ENCODE measurements at places on chromosomes 3 and 15. TPM values are rescaled to one million over a fixed set of nuclear protein-coding genes. Genes with fewer than 3 reads are reported as not detected.

- no peak for DNase-seq
These were observed 118.5 kb upstream of the LIPC start for GRCh38 chr15:58313304-58313703.

DNA sequence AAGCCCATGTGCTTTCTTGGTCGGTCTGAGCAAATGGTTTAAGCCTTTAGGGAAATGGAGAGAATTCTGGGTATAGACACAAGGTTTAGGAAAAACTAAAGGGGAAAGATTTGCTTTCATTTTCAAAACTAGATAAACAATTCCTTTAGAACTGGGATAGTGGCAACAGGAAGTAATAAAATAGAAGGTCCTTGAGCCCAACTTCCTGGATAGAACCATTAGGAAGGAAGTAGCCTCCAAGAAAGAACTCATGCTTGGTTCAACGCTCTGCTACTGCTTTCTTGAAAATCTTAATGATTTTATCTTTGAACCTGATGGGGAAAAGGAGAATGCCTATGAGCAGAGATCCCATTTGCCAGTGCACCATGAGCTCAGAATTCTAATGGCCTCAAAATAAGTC is 147.0 kb upstream of the THRB start:
- no peak for DNase-seq

GRCh38 chr15:92661956-92662355 is 6.4 kb upstream of the FAM174B start:
- DNase-seq = no peak

DNA sequence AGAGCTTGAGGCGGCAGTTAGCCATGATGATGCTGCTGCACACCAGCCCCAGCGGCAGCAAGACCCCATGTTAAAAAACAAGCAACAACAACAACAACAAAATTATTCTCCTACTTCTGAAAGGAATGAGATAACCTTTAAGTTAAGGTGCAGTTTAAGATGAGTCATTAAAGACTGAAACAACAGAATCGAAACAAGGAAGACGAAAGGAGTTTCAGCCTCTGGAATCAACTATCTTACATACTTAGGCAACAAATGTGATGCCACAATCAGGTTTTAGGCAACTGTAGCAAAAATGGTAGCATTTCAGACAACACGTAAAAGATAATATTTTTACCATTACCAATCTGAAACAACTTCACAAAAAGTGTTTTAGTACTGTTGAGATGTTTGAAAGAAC is 12.2 kb downstream of the SCAANT1 start:
- DNase-seq = no peak

DNA sequence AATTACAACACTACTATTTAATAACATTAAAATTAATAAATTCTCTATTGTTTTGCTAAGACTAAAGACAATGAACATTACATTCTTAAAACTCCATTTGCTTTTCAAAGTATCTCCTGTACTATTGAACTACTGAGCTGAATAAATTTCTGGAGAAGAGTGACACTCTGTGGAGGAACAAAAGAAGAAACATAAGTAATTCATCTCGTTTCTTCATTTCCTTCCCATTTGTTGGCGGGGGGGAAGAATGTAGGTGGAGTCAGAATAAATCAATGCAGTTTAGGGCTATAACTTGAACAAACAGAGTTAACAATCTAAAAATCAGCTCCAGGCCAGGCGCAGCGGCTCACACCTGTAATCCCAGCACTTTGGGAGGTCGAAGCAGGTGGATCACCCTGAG is 32.7 kb downstream of the EFHB start:
- DNase-seq = no peak

DNA sequence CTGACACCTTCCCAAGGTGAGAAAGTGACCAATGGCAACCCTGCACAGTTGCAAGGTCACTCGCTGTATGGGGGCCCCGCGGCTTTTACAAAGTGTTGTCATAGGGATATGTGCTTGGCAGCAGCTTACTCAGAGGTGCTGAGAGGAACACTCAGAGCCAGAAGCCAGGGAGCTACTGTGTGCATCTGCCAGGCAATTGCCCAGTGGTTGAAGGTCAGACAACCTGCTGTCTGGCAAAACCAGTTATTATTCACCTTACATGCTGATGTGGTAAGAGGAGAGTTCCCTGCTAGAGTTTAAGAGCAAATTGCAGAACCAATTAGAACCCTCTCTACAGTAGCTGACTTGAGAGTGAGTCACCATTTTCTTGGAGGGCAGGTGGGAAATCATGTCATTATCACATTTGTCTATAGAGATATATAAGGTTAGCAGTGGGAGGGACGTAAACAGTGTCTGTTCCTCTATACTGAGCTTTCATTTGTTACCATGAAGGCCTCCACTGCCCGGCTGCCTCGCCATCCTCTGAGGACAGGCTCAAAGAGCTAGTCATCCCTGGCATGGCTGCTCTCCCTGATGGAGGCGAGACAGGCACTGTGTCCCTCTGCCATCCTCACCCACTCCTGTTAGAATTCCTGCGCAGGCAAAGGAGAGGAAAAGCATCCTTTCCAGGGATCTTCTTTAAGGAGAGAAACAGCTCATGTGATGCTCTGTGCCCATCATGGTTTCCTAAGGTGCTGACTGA is 274.4 kb downstream of the PLCL2 start:
- no peak for DNase-seq

- DNase-seq = no peak
These were observed 52.8 kb upstream of the GRM7 start for GRCh38 chr3:6807967-6808588.

DNA sequence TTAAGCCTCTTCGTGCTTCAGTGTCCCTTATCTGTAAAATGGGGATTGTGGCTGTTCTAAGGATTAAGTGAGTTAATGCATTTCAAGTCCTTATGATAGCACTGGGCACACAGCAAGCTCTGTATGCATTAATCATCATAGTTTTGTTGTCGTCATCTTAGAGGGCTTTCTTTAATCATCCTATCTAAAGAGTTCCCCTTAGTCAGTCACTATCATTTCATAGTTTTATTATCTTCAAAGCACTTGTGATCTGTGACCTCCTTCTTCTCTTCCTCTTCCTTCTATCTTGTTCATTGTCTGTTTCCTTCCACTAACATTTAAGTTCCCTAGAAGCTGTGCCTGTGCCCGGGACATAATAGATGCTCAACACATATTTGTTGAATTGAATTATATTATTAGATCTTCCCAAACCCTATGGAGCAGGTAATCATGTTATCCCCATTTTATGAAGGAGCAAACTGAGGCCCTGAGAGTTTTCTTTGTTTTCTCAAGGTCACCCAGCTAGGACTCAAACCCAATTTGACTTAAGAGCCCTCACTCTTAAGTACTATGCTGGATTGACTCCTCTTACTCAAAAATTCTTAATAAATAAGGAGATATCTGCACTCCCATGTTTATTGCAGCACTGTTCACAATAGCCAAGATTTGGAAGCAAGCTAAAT is 24.1 kb downstream of the DUOX2 start:
- DNase-seq = no peak

DNA sequence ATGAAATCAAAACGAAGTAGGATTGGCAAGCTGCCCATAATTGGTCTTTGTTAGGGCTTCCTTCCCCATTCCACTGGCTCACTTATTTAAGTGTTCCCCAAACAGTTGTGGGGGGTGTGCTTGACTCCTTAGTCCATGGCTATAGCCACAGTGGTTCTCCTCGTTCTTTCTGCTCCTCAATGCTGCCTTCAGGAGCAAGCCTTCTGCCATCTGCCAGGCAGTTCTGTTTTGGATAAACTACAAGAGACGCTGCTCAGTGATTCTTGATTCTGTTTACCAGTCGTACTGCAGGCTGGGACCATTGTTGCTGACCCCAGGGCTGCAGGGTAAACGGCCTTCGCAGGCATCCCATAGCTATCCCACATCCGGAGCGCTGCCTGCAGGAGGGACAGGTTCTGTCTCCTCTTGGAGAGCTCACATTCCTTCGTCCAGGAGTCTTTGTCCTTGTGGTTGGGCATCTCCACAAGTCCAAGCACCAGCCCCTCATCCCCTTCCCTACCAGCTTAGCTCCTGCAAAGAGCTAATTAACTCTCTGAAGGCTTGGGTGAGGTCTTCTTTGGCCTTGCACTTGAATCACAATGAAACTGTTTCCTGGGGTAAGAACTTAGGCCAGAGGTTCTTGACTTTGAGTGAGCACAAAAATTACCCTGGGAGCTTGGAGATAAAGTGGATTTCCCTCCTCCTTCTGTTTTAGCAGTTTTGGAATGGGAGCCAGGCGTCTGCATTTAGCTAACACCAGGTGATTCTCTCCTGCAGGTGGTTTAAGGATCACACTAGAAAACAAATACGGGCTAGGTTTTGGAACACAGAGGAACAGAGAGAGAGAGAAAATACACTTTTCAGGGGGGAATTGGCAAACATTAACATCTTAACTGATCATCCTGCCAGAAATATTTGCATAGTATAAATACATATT is 114.9 kb downstream of the SV2B start:
- DNase-seq = no peak

- no peak for DNase-seq
These were observed 53.1 kb downstream of the FSIP1 start for GRCh38 chr15:39729500-39729899.

DNA sequence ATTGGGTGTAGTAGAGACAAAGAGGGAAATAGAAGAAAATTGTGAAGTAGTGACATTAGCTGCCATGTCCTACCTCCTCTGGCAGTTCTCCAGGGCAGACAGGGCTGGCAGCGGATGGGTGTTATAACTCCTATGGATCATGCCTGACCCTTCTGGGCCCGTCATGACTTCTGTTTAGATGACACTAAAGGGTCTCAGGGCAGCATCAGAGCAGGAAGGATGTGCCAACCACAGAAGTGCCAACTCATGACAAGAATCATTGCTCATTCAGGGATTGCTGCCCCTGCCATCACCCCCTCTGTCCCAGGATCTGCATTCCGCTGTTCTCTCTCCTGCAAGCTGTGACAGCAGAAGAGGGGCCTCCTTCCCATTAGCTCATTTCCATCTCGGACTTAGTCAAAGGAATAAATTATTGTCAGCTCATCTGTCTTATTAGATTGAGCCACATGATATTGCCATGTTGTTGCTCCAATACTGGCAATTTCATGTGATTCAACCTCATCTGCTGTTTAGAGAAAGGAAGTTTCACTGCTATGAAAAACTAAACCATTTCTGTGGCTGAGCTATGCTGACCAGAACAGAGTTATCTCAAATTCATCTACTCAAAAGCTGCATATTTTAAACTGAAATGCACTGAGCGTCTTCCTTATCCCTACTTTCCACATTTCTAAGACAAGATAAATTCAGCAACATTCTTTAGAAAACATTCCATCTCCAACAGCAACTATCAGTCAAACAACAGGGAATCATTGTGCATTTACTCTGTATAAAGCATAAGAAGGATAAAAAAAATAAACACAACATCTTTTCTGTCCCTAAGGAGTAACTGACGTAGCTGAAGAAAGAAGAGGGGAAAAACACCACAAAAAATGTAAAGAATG is 271.6 kb downstream of the FHIT start:
- DNase-seq = no peak

GRCh38 chr15:93417631-93418030 is 328.6 kb upstream of the RGMA start:
- DNase-seq = no peak

Gene GOLGA6B
- not detected for total RNA-seq

Gene TRANK1
- total RNA-seq = 16.6 TPM

Gene TEX55
- not detected for total RNA-seq

Gene CACNA2D3
- total RNA-seq = 2.3 TPM

Measured in breast epithelium (tissue), 4 donors.